ENCODE measurements at places on chromosomes 7 and 10.

DNA sequence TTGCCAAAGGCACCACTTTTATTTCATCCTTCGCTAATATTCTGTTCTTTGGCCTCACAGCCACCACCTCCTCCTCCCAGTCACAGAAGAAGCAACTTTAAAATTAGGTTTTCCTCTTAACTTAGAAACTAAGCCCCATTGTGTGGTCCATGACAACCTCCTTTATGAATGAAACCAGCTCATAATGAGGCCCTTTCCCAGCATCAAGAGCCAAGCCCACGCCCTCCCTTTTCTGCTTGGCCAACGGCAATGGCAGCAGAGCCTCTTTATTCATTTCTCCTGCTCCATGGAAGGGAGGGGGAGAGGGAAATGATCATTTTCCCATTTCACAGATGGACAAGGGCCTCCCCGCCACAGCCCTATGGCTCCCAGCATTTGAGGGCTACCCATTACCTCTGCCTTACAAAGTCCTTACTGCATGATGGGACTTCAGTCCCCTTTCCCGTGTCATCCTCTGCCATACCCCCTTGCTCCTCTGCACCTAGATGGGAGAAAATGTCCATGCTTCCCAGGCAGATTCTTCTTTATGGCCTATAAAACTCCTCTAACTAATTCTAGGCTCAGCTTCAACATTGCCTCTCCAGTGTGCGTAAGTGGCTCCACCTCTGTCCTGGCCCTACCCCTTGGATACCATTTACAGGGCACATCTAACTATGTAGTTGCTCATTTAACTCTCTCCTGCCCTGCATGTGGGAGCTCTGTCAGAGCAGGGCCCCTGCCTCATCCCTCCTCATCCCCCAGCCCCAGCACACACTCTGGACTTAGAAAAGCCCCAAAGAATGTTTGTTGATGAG is 475.5 kb downstream of the RPS24 start:
- no peak for DNase-seq

DNA sequence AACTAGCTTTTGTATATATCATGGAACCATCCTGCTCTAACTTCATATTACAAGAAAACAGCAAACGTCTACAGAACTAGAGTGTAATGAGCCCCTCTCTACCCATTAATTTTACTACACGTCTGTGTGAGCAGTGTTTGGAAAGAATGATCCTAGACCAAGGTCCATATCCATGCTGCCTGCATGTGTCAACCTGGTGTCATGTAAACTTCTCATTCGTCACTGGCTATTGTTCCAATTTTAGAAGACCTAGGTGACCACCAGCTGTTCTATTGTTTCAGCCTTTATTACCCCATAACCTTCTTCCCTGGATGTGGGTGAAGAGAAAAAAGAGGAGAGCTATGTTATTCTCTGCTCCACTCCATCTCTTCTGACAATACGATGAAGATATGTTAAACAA is 77.1 kb downstream of the CREM start:
- DNase-seq = no peak

DNA sequence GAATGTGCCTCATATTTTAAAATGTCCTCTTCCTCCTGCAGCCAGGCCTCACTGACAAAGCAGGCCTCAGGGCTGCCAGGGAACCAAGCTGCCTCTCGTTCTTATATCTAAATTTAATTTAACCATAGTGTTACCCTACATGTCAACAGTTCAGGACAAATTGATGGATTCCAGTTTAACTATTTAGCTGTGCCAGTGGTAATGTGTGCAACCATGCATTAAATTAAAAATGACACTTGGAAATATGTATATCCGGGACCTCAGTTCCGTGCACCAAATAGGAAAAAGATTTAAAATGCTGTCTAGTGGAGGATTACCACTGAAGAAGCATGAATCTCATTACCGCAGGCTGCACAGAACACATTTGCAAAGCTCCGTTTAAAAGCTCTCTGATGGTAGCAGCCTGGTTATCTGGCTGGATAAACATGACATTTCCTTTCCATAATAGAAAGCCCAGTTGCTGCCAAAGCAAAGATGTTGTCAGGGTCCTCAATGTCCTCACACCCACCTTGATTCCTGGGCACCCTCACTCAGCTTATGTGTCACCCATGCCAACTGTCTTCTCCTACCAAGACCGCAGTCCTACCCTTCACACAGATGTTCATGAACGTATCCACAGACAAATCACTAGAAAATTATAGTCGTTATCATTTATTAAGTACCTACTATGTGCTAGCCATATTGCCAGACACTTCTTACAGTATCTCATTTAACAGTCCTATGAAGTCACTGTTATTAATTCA is 73.3 kb upstream of the FRMD4A start:
- DNase-seq = no peak

GRCh38 chr10:109821672-109822071 is 101.6 kb downstream of the XPNPEP1 start:
- DNase-seq = no peak

DNA sequence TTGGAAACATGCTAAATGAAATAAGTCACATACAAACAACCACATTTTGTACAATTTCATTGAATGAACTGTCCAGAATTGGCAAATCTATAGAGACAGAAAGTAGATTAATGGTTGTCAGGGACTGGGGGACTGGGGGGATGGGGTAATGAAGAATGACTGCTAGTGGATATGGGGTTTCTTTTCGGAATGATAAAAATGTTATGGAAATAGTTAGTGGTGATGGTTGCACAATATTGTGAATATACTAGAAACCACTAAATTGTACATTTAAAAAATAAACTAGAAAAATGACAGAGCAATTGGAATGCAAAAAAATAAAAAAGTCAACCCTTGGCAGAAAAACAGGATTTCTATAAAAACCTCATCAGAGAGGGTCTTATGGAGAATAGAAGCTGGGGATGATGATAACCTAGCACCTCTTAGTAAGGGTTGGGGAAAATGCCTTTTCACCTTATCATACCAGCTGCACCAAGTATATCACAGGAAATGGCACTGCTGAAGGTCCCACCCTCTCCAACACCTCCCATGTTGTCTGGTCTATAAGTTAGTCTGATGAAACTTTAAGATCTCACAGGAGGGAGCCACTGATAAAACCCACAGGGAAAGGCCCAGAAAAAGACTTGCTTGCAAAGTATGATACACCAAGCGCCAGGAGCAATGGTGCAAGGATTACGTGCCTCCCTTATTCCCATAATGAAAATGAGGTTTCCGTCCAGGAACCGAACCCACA is 23.1 kb upstream of the JAZF1 start:
- DNase-seq = peak; percentile 61
